A549 treated with DMSO at 1 μM for 4 hours (cell line): ENCODE measurements at places on chromosomes 5 and 9. TPM values are rescaled to one million over a fixed set of nuclear protein-coding genes. Genes with fewer than 3 reads are reported as not detected.

IL4 gene
- not detected in 5 replicates for total RNA-seq

TRIM36 gene
- total RNA-seq = 1.5 to 2.4 TPM (median 2.0 TPM) in 5 replicates

WDR38 gene
- total RNA-seq = 0.07 to 0.15 TPM (median 0.09 TPM) in 3 of 5 replicates, not detected in the others

SYK gene
- 0.01 to 0.09 TPM (median 0.09 TPM) in 3 of 5 replicates, not detected in the others for total RNA-seq

GOLM1 gene
- total RNA-seq = 108 to 121 TPM (median 117 TPM) in 5 replicates

CBY3 gene
- not detected in 5 replicates for total RNA-seq

OBP2B gene
- total RNA-seq = not detected in 5 replicates

JADE2 gene
- 25.0 to 33.3 TPM (median 27.8 TPM) in 5 replicates for total RNA-seq

AGXT2 gene
- total RNA-seq = not detected in 5 replicates

FABP6 gene
- 0.57 to 1.0 TPM (median 0.85 TPM) in 5 replicates for total RNA-seq

GABRP gene
- not detected in 5 replicates for total RNA-seq

PHYHD1 gene
- 0.17 TPM in 1 of 5 replicates, not detected in the others for total RNA-seq

PCA3 gene
- total RNA-seq = not detected in 5 replicates

PCDHAC2 gene
- 2.6 to 3.2 TPM (median 2.6 TPM) in 5 replicates for total RNA-seq
